NCI-H1417 (cell line): ENCODE measurements at places on chromosomes 12 and 14.

DNA sequence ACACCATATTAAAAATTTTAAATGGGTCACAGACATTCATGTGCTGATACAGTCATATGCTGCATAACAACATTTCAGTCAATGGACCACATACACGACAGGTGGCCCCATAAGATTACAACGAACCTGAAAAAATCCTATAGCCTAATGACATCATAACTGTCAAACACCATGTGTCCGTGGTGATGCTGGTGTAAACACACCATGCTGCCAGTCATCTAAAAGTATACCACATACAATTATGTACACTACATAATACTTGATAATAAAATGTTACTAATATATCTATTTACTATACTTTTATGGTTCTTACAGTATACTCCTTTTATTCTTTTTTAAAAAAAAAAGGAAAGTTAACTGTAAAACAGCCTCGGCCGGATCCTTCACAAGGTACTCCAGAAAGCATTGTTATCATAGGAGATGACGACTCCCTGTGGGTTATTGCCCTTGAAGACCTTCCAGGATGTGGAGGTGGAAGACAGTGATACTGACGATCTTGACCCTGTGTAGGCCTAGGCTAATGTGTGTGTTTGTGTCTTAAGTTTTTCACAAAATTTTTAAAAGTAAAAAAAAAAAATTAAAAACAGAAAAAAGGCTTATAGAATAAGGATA lies 5.0 kb upstream of the TDG start:
- no peak for DNase-seq

DNA sequence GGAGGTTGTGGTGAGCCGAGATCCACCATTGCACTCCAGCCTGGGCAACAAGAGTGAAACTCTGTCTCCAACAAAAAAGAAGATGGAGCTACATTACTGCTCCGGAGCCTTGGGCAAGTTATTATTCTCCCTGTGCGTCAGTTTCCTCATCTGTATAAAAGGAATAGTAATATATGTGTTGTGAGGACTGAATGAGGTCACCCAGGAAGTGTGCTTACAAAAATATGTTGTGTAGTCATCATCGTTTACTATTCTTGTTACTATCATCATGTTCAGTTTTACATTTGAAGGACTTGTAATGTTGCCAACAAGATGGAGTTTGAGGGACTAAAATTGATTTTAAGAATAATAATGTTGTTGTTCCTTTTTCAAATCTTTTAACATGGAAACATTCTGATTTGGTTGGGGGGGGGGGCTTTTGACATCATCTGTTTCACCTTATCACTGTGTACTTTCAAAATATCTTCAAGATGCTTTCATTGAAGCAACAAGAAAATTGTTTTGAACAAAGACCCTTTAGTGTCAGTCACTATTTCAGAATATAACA lies 156.8 kb downstream of the PDE3A start:
- no peak for DNase-seq

DNA sequence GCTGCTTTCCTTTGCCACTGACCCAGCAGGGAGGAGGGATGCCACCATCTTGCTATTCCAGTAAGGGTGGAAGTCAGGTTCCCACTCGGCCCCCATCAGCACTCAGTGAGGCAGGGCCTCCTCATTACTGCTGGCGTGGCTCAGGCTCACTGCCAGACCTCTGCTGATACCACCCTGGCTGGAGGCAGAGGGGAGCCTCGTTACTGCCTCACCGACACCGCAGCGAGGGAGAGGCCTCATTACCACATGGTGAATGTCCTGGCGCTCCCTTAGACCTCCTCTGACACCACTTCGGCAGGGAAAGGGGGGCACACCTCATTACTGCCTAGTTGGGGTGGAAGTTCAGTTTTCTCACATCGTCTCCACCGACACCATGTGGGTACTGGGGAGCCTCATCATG lies 354.1 kb downstream of the CACNA1C start:
- no peak for DNase-seq

DNA sequence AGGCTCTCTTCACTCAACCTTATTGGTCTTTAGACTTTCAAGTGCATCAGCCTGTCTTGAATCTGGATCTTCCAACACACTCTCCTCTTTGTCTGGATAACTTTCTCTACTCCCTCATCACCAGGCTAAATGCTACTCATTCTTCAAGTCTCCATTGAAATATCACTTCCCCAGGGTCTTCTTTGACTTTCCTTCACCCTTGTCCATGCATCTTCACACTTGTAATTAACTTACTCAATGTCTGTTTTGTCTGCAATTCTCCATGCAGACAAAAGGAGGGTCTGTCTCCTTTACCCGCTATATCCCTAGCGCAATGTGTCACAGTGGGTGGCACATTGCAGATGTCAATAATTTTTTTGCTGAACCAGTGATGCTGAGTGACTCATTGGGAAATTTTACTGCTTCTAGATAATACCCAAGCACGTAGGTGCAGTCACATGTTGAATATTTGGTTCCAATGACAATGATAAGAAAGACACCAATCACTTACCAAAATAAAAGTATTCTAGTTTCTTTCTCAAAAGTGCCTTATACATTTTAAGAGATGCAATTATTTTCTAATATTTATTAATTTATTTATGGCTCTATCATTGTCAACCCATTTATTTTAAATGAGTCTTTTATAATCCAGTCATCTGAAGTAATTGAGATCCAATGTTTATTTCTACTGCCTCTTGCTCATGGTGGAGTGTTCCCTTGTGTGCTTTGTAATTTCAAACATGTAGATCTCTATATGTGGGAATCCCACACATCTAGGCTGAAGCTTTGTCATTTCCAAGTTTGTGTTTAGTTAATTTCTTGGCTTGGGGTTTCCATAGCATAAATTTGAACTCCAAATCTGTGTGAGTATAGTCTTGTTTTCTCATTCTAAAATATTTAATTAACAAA lies 21.7 kb upstream of the RFC5 start:
- no peak for DNase-seq

DNA sequence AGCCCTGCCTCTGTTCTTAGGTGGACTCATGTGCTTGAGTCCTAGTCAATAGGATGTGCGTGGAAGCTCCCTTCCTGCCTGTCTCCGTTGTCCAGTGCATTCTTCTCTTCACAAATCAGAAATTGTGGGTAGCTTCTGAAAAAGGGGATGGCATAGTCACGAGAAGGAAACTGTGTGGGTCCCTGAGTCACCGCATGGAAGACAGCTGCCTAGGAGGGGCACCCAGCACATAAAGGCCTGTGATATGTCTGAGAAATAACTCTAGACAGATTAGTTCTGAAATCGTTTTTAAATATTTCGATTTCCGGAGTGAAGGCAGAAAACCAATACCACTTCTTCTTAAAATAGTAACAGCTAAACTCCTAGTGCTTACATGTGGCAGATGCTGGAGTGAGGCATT lies 974.4 kb downstream of the BCL11B start:
- DNase-seq, result no peak

DNA sequence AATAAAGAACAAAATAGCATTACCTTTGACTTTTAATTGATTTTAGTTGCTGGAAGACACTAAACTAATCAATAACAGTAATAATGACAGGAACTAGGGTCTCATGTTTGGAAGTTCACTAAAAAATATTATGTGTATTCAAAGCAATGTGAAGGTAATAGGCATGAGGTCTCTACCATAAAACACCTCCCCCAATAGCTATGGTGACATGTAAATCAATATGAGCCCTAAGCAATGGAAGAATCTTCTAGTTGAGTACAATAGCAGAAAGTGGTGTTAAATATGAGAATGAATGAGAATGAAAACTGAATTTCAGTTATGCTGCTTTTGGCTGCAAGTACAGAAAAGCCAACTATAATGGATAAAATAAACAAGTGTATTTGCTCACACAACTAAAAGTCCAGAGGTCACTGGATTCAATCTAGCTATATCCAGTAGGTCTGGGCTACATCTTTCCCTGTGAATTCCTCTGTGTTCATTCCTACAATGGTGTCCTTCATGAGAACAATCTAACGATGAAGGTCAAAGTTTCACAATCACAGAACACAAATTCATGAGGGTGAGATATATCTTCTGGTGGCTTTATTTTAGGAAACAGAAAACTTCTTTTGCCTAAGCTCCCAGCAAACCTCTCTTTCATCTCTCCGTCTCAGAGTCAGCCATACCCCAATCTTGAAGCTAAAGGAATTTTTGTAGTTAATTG lies 728.0 kb downstream of the FSCB start:
- no peak for DNase-seq
